K562 (cell line): ENCODE measurements at places on chromosomes 16 and 17.

- peak; percentile 58 for DNase-seq
These were observed 16.7 kb downstream of the UNC13D start for GRCh38 chr17:75827308-75828075.

- no peak for DNase-seq
These were observed 4.9 kb downstream of the SOX9 start for GRCh38 chr17:72125742-72126141.

GRCh38 chr17:7987112-7987893 lies 15.1 kb upstream of the GUCY2D start:
- no peak for DNase-seq

- no peak for DNase-seq
These were observed 56.7 kb downstream of the CCDC42 start for GRCh38 chr17:8687737-8688466.

GRCh38 chr16:4624827-4625559 lies 367 bp downstream of the MGRN1 start:
- DNase-seq: peak; percentile 53

GRCh38 chr17:14875557-14876412 lies 389.3 kb downstream of the PMP22 start:
- no peak for DNase-seq

GRCh38 chr17:82396601-82397435 lies 21.3 kb upstream of the HEXD start:
- no peak for DNase-seq
